ENCODE measurements at places on chromosomes 16 and 17.

DNA sequence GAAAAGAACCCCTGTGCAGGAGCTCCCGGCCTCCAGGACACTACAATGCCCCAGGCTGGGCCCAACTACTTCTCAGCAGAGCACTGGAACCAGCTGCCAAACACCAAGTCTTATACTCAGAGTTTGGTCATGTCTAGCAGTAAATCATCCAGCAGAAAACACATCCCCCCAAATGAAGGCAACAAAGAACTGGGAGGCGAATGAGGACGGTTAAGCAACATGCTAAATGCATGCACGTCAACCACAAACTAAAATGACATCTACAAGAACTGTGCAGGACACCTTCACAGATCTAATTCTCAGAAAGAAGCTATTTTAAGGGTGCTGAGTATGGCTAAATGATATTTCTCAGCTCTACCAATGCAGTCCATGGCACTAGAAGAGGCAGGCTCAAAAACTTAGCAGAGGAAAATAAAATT lies 7.6 kb upstream of the IRX5 start:
- no peak for DNase-seq

- DNase-seq: no peak
Observed at GRCh38 chr17:57838857-57839570, 10.8 kb downstream of the MRPS23 start.

DNA sequence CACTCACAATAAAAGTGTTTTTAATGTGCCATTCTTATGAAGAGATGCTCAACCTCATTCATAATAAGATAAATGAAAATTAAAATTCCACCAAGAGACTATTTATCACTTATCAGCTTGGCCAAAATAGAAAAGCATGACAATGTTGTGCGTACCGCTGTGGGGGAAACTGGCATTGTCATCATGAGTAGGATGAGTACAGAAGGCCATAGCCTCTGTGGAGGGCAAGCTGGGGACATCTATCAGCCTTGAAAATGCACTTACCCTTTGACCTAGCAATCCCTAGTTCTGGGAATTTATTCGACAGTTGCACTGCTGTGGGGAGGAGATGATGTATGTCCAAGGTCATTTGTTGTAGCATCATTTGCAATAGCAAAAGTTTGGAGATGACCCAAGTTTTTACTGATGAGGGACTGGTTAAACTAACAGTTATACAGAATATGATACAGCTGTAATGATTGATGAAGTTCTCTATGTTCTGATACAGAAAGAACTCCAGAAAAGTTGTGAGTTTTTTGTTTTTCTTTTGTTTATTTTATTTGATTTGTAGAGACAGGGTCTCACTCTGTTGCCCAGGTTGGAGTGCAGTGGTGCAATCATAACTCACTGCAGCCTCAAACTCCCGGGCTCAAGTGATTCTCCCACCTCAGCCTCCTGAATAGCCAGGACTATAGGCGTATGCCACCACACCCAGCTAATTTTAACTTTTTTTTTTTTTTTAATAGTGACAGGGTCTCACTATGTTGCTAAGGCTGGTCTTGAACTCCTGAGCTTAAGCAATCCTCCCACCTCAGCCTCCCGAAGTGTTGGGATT lies 13.7 kb upstream of the PRKCB start:
- DNase-seq: no peak

DNA sequence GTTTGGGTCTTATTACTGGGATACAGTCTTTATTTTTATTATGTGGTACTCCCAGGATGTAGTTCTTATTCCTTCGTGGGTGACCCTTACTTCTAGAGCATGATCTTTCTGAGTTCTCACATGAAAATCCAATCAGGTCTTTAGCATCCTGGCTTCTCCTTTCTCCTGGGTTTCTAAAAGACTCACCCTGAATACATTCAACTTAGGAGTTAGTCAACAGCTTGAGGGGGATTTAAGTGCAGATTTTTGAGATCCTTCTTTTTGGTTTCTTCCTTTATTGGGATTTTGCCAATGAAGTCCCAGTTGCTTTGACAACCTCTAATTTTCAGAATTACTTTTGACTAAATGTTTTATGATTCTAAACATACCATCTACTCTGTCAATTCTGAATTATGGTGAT lies 68.2 kb downstream of the SIAH1 start:
- DNase-seq: no peak

- DNase-seq: no peak
Observed at GRCh38 chr16:67040166-67040565, 11.2 kb downstream of the CBFB start.

GRCh38 chr16:27982184-27982583 lies 81.3 kb downstream of the GSG1L start:
- DNase-seq: no peak

DNA sequence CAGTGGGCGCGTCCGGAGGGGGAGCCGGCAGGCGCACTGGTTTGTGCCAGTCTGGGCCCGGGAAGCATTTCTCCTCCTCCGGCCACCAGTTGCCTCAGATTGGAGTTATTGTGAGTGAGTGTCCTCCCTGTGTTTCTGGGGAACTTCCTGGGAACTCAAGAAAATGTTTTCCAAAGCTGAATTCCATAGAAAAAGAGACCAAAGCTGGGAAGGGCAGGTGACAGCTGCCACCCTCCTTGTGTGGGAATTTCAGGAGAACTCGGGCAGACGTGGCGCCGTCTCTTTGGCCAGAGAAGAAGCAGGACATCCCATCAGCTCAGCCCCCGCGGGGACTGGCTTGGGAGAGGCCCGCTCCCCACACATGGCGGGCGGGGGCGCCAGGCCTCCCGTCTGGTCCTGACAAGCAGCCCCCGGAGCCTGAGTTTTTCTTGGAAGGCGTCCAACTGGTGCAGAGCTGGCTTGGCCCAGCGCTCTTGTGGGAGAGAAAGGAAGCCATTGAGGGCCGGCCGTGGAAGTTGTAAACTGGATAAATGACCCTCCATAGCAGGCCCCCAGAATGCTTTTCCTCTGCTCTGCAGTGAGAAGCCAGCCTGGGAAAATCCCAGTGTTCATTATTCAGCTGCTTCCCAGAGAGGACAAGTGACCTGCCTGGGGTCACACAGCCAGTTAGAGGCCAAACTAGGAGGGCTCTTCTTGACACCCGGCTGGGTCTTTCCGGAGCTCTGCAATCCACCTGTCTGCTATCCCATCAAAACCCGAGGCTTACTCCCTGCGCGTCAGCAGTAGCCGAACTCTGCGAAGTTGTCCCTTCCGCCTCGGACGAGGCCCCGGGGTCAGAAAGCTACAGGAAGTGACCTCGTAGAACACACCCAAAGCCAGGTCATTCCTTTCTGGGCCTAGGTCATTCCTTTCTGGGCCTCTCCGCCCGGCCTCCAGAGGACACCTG lies 39.2 kb upstream of the GSE1 start:
- no peak for DNase-seq

GRCh38 chr16:67664871-67665270 lies 1.7 kb downstream of the ENKD1 start:
- DNase-seq: no peak

DNA sequence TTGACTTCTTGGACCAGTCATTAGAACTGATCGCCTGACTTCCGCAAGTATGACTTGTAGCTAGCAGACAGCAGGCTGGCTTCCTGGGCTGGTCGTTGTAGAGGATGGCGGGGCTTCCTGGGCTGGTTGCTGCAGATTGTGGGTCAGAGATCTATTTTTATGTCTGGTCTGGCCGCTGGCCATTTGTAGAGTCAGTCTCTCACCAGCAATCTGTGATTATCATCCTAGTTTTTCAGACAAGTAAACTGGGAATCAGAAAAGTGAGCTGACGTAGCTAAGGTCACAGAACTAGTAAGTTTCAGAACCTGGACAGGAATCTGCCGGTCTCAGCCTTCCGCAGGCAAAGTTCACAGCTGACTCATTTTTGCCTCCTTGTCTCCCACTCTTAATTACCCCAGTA lies 19.1 kb downstream of the GPR142 start:
- DNase-seq: no peak

GRCh38 chr16:74607310-74607961 lies 522 bp upstream of the GLG1 start:
- DNase-seq: no peak

- no peak for DNase-seq
Observed at GRCh38 chr16:54694651-54695050, 236.0 kb upstream of the IRX5 start.

DNA sequence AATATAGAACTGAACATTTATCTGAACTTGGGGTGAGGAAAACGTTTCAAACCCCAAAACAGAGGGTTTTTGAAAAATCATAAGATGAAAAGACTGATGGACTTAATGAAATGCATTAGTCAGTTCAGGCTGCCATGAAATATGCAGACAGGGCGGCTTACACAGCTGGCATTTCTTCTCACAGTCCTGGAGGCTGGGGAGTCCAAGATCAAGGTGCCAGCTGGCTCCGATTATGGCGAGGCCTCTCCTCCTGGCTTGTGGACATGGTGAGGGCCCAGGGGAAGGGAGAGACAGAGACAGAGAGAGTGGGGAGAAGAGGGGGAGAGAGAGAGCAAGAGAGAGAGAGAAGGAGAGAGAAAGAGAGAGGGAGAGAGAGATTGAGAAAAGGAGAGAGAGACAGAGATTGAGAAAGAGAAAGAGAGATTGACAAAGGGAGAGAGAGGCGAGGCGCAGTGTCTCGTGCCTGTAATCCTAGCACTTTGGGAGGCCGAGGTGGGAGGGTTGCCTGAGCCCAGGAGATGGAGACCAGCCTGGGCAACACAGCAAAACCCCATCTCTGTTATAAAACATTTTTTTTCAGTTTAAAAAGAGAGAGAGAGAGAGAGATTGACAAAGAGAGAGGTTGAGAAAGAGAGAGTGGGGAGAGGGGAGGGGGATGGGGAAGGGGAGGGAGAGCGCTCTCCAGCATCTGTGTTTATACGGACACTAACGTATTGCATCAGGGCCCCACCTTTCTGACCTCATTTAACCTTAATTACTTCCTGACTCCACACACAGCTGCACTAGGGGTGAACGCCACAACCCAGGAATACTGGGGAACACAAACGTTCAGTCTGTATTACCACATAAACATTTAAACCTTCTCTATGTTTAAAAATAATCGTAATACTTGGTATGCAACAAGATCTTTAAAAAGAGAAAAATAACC lies 24.6 kb upstream of the RPH3AL start:
- no peak for DNase-seq

DNA sequence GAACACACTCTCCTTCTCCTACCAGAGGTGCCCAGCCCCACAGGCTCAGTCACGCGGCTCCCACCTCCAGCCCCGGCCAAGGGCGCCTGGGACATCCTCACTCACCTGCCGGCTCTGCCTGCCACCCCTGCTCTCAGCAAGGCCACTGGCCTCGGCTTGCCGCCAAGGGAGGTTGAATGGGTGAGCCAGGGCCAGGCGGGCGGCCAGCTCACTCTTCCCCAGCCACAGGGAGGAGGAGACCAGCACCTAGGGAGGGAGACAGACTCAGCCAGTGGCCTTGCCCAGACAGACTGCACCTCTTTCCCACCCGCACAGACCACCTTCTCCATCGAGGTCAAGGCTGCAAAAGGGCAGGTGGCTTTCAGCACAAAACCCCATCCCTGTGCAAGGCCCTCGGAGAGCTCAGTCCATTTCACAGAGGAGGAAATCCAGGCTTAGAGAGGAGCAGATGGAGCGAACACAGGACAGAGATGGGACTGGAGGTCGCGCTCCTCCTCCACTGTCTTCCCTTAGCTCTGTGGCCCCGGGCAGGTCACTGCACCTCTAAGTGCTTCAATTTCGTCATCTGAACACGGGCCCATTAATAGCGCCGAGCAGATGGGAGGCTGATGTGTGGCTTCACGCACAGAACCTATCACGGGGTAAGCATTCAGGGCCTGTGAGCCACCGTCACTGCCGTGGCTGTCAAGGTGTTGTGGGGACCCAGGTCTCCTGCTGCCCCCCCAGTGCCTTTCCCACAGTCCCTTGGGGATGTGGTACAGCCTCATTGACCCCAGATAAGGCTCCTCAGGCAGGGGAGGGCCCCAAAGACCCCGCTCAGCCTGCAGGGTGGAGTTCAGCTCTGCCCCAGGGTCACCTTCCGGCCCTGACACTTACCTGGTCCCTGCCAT lies 56.1 kb downstream of the RMI2 start:
- no peak for DNase-seq

DNA sequence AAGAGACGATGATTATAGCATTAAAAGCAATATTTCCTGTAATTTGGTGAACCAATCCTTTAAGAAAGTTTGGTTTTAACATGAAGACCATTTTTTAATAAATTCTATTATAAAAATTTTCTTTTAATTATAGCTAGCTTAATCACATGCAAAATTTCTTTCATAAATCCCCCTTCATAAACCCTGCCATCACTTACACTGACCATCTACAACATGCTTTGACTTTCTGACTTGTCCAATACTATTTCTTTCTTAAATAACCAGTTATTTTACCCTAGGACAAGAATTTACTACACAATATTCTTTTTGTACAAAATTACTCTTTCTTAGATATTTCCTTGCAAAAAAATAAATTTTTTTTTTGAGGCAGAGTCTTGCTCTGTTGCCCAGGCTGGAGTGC lies 1334.8 kb downstream of the CDH11 start:
- no peak for DNase-seq

GRCh38 chr17:77248216-77249114 lies 107.7 kb downstream of the SEC14L1 start:
- DNase-seq: no peak

Measured in stimulated activated CD4-positive, alpha-beta T cell treated with anti-CD3 and anti-CD28 coated beads, Interleukin-4, amount 100 ng/mL, for 24 hours (primary cell).